ENCODE measurements at places on chromosomes 7 and 10. TPM values are rescaled to one million over a fixed set of nuclear protein-coding genes. Genes with fewer than 3 reads are reported as not detected.

Gene OPN4
- 0.49 TPM for total RNA-seq

Gene CACNB2
- total RNA-seq = 0.27 TPM

Gene MCM10
- total RNA-seq = 0.10 TPM

Gene KNDC1
- not detected for total RNA-seq

Gene BPGM
- total RNA-seq = 14.9 TPM

Gene MNX1
- total RNA-seq = not detected

Gene FOXP2
- total RNA-seq = 5.1 TPM

Gene GTF2IRD1
- 99.8 TPM for total RNA-seq

Gene PLCE1
- total RNA-seq = 2.8 TPM

Gene ELN
- total RNA-seq = 36.2 TPM

Gene STOX1
- total RNA-seq = 0.57 TPM

Gene GRM3
- total RNA-seq = not detected

Gene RADIL
- total RNA-seq = 3.7 TPM

All from psoas muscle (tissue), 8 donors.